Osteoblast (primary cell): ENCODE measurements at places on chromosomes 7 and 10. TPM values are rescaled to one million over a fixed set of nuclear protein-coding genes. Genes with fewer than 3 reads are reported as not detected.

The KIAA1549 gene
- 2.9 and 3.3 TPM in 2 replicates for total RNA-seq

The ZPBP gene
- total RNA-seq, result not detected in 2 replicates

The TMEM176A gene
- not detected in 2 replicates for total RNA-seq

DNA sequence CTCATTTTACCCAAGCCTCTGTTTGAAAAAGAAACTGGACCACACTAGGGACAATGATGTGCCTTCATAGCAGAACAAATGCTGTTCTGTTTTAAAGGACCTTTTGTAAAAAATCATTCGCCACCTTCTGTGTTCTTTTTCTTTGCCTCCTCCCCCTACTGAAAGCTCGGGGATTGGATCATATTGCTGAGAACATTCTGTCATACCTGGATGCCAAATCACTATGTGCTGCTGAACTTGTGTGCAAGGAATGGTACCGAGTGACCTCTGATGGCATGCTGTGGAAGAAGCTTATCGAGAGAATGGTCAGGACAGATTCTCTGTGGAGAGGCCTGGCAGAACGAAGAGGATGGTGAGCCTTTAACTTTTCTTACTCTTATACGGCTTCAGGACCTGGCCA is 62.2 kb downstream of the POLL start:
- no peak overlapping the region for H3K4me3 ChIP-seq
- H3K4me1 ChIP-seq, result no peaks in the 10 kb centered on the region
- DNase-seq, result no peak
- no peak overlapping the region for H3K27ac ChIP-seq
- no peaks in the 10 kb centered on the region for H3K27me3 ChIP-seq
- no peaks in the 10 kb centered on the region for H3K36me3 ChIP-seq

DNA sequence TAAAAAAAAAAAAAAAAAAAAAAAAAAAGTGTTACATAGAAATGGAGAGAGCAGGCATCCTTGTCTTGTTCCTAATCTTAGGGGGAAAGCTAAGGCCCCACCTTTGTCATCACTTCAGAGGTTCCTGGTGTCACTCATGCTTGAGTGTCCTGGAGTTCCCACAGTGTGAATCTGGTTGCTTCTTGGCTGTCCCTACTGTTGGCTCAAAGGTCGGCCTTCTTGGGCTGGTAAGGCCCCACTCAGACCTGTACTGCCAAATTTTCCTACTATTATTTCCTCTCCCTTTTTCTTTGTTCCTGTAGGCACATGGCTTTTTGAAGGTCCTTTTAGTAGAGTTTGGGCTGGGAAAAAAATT is 21.5 kb downstream of the OPTN start:
- no peaks in the 10 kb centered on the region for H3K27me3 ChIP-seq
- H3K36me3 ChIP-seq, result peaks cover 76% of the 10 kb centered on the region
- H3K4me1 ChIP-seq, result no peaks in the 10 kb centered on the region
- no peak overlapping the region for H3K27ac ChIP-seq
- no peak for DNase-seq

- no peaks in the 10 kb centered on the region for H3K4me1 ChIP-seq
- no peaks in the 10 kb centered on the region for H3K27me3 ChIP-seq
- no peak for DNase-seq
- H3K27ac ChIP-seq, result no peak overlapping the region
These were observed 30.6 kb downstream of the SEC61G start for GRCh38 chr7:54728411-54728810.

DNA sequence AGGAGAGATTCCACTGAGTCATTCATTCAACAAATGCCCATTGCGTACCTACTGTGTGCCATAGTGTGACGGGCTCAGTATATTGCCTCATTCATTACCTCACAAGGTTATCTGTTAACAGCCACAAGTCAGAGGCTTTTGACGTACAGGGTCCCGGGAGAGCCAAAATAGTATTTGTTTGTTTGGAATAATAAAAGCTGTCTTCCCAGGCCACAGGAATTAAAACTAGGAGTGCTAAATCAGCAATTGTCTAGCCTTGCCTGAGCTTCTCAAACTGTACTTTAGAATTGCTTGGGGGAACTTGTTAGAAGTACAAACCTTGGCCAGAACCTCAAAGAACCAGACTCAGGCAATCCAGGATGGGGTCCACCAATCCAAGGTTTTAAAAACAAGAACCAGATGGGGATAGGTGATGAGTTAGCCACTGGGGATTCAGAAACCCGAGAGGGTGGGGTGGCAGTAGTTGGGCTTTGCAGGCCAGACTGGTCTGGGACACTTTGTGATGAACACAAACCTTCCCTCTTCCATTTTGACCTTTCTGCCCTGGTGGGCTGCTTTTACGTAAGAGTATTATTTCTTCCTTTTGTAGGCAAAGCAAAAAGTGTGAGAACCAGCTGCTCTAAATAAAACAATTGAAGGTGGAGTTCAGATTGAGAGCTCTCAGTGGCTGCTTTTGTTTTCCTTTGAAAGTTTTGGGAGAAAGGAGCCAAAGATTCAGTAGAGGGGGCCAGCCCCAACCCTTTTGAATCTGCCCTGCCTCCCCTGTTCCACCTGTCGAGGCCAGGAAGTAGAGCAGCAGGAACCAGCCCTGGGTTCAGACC is 113.0 kb upstream of the ANLN start:
- no peak overlapping the region for H3K27ac ChIP-seq
- H3K4me1 ChIP-seq, result peaks cover 17% of the 10 kb centered on the region
- no peak overlapping the region for H3K4me3 ChIP-seq
- H3K36me3 ChIP-seq, result no peaks in the 10 kb centered on the region
- no peaks in the 10 kb centered on the region for H3K27me3 ChIP-seq
- no peak for DNase-seq
